ENCODE measurements at places on chromosomes 3 and 15.

GRCh38 chr3:81197386-81197785, 564.1 kb downstream of the GBE1 start:
- no peak for DNase-seq

GRCh38 chr15:47890397-47891150, 173.3 kb downstream of the SEMA6D start:
- DNase-seq, result no peak

GRCh38 chr15:64152507-64153387, 1.2 kb downstream of the SNX22 start:
- peak; percentile 19 for DNase-seq

DNA sequence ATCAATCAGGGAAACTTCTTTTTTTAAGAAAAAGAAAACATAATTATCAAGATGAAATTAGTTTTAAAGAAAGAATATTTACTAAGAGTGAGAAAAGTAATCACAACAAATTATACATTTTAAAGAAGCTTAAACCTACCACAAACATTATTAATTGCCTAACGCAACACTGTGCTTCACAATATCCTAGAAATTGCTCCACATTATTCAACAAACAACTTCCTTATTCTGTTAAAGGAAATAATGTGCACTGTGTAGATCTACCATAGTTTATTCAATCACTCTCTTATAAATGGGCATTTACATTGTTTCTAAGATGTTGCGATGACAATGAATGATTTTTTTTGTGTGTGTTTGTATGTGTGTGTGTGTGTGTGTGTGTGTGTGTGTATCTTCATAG, 525.9 kb upstream of the KCNMB2 start:
- no peak for DNase-seq

- no peak for DNase-seq
Observed at GRCh38 chr15:80461356-80462095, 57.3 kb downstream of the ARNT2 start.

DNA sequence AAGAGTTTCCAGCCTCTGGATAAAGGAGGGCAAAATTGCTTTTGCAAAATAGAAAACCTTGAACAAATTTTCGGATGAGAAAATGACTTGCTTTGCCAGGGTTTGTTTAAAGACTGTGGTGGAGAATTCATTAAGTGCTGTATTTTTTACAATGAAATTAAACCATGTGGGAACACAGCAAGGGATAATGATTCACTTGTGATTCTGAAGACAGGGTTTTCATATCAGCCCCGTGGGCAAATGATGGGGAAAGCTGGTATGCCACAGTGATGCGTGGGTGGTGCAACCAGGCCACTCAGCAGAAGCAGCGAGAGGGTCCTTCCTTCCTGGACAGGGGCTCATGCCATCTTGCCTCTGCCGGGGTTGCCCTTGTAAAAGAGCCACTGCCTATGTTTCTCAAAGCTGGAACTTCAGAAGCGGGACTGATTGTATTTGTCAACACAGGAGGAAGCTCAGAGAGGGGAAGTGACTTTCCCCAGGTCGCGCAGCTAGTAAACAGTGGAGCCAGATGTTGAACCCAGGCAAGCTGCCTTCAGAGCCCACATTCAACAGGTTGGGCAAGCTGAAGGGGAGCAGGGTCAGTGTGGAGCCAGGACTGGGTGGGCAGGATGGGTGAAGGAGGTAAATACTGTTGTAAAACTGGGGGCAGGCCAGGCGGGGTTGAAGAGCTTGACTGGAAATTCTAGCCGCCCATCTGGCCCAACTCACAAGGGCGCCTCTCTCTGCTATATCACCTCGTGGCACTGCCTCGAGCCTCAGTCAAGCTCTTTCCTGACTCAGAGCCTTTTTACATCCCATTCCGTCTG, 79.1 kb downstream of the TOP2B start:
- DNase-seq, result no peak

GRCh38 chr3:143668924-143669790, 179.1 kb downstream of the SLC9A9 start:
- DNase-seq, result no peak

- no peak for DNase-seq
Observed at GRCh38 chr3:172839679-172840078, 89.2 kb downstream of the ECT2 start.

GRCh38 chr3:186418671-186419145, 56.7 kb upstream of the DGKG start:
- no peak for DNase-seq

- no peak for DNase-seq
Observed at GRCh38 chr15:51770902-51771301, 19.5 kb downstream of the TMOD2 start.

GRCh38 chr3:121232309-121233225, 313.2 kb downstream of the POLQ start:
- DNase-seq, result no peak

DNA sequence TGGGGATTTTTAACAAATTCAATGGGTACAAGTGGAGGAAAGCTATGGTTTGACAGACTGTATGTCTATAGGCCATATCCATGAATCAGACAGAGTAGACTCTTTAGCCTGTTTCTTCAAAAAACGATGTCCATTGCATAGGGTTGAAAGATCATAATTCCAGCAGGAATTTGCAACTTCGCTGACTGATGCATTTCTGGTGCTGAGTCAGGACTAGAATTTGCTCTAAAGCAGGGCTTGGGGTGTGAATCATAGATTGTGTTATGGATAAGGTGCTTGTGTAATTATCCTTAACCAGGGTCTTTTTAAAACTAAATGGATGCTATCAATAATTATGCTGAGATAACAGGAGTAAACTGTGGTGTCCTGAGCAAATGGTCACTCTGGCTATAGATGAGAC, 200.4 kb upstream of the TBC1D5 start:
- DNase-seq, result no peak

- no peak for DNase-seq
Observed at GRCh38 chr3:108099244-108099643, 8.4 kb upstream of the CD47 start.

GRCh38 chr3:16538507-16538906, 25.0 kb upstream of the RFTN1 start:
- DNase-seq, result no peak

- DNase-seq, result no peak
Observed at GRCh38 chr15:68386587-68387288, 45.2 kb downstream of the ITGA11 start.

GRCh38 chr15:70469651-70470555, 293.5 kb downstream of the UACA start:
- no peak for DNase-seq

DNA sequence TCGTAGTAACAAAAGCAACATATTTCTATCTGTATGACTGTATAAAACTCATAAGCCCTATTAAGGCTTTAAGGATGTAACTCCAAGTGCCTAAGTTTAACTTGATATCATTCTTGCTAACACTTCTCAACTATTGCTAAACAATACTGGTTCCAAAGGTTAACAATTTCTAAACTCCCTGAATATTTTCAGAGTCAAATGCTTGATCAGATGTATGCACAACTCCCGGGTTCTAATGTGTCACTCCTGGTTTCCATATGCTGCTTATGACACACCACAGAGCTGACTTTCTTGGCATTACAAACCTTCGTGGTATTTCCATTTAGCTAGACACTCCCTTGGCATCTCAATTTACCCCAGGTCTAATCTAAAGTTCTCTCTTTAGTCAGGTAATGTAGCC, 26.3 kb downstream of the DZIP1L start:
- DNase-seq, result no peak

- no peak for DNase-seq
Observed at GRCh38 chr3:183400352-183400751, 28.1 kb downstream of the MCF2L2 start.

GRCh38 chr3:52047295-52047960, 8.9 kb downstream of the DUSP7 start:
- DNase-seq, result no peak

DNA sequence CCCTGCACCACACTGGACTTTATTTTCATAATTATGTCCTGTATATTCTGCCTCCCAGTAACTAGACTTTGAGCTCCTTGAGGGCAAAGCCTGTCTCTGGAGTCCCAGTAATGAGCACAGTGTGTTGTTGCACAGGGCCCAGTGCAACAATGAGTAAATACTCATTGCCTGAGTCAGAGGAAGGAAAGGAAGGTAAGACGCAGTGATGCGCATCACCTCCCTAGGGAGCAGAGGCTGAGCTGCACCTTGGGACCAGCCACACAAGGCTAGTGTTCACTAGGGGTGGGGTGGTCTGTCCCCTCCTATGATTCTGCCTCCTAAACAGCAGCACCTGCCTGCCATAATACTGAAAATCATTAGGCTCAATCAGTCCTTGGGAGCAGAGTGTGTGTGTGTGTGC, 86.6 kb upstream of the ADAMTSL3 start:
- DNase-seq, result no peak

- DNase-seq, result peak; percentile 45
Observed at GRCh38 chr3:52218454-52218853, 7.0 kb downstream of the TLR9 start.

- peak; percentile 76 for DNase-seq
Observed at GRCh38 chr3:47019201-47019600, 39.7 kb downstream of the NBEAL2 start.

- DNase-seq, result no peak
Observed at GRCh38 chr3:10532939-10533736, 27.8 kb upstream of the ATP2B2 start.

DNA sequence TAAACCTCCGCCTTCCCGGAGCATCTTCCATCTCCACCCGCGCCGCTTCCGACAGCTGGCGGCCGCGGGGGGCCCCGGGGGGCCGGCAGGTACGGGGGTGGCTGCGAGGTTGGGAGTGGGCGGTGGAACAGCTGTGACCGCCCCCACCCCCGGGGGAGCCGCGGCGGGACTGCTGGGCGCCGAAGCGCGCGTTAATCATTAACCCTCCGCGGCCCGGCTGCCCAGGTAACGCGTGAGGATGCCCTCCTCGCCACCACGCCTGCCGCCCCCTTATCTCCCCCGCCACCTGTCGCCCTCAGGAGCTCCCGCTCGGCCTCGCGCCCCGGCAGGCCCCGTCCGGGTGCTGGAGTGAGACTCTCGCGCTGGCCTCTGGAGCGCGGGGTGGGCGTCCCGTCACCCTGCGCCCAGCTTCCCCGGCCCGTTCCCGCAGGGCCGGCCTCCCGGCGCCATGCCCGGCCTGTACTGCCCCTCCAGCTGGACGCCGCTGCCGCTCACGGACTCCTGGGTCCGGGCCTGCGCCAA, 757 bp downstream of the VWA5B2 start:
- DNase-seq, result no peak

DNA sequence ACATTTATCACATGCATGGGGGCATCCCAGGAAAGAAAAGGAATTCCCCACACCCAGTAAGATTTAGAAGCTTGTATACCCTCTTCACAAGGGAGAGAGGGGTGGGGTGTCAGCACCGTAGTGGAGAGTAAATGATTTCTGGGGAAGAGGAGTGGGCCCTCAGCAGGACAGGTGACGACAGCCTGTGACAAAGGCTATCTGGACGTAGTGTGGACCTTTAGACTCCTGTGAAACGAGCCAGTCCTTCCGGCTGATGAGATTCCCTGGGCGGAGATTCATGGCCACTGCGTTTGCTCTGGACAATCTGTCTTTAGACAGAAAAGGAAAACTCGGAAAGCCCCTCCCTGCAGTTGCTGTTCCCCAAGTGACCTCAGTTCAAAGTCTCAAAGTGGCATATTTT, 1.7 kb upstream of the FAM3D start:
- DNase-seq, result no peak

DNA sequence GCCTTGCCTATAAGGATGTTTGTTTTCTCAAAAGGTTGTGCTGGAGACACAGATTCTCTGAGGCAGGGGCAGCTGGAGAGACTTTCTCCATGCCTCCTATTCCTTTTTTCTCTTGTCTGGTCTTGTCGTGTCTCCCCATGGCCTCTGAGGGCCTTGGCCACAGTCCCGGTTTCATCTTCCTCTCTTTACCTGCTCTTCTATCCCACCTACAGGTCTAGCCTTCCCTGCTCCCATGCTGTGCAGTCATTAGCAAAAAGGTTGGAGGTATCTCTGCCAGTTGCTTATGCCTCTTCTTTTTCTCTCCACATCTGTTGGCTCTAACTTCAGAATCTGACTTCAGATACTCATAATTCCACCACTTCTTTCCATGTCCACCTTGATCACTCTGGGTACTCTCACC, 191.1 kb downstream of the IL20RB start:
- no peak for DNase-seq

DNA sequence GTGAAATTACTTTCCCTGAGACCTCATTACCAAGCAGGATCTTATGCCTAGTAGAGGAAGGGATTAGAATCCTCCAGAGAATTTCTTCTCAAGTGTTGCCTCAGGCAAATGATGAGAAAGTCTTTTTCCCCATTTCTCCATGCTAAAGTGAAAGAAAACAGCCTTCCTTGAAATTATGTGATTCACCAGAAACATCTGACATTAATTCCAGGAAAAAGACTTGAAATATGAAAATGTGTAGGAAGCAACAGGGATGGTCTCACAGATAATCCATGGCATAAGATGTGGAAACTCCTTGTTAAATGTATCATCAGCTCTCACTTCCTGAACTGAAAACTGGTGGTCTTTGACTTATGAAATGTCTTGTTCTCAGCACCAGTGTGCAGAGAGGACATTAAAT, 17.9 kb upstream of the ABI3BP start:
- no peak for DNase-seq

DNA sequence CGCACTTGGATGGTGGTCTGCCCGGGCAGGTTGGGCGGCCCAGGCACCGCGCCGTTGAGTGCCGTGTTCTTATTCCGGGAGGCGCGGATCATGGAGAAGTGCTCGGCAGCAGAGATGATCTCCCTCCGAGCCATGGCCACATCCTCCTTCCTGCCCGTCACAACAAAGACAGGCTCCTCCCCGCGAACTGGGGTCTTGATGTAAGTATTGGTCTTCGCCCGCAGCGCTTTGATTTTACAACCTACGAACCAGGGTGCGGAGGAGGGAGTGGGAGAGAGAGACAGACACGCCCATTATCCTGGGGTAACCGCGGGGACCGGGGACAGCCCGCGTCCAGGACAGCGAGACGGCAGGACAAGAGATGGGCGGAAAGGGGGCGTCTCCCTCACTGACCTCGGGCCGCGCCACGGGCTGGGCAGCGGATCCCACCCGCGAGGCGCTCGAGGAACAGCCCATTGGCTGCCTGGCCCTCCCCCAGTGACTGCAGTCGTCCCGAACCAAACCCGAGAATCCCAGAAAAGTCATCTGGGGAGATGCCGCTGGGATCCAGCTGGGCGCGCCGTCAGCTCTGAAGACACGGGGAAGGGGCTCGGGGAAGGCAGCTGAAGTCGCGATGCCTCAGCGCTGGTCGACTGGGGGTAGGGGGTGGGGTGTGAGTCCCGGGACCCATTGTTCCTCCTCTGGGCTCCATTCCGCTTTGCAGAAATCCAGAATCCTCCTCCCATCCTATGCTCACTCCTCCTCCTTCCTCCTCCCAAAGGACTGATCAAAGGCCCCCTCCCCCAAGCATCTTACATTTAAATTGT, 1.2 kb downstream of the MEX3B start:
- DNase-seq, result peak; percentile 28

GRCh38 chr15:42149493-42150218, 6.8 kb downstream of the PLA2G4F start:
- DNase-seq, result no peak

DNA sequence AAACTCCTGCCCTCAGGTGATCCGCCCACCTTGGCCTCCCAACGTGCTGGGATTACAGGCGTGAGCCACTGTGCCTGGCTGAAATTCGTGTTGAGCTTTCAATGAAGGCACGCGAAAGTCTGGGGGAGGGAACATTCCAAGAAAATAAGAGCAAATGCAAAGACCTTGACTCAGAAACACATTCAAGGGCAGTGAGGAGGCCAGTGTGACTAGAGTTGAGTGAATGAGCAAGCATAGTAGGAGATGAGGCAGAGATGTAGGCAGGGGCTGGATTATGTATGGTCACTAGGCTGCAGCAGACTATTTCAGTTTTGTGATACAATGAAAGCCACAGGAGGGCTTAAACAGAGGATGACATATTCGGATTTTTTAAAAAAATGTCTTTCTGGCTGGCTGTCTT, 67.0 kb downstream of the SCN11A start:
- no peak for DNase-seq

- no peak for DNase-seq
Observed at GRCh38 chr15:99441871-99442251, 123.9 kb upstream of the MEF2A start.

All from activated T-cell treated with anti-CD3 and anti-CD28 coated beads, Interleukin-2, amount 50 U/mL, for 72 hours (primary cell).